GDM1 (cell line): ENCODE measurements at places on chromosomes 2 and 18.

GRCh38 chr18:48453330-48454066 lies 44.3 kb upstream of the ZBTB7C start:
- no peak for DNase-seq

DNA sequence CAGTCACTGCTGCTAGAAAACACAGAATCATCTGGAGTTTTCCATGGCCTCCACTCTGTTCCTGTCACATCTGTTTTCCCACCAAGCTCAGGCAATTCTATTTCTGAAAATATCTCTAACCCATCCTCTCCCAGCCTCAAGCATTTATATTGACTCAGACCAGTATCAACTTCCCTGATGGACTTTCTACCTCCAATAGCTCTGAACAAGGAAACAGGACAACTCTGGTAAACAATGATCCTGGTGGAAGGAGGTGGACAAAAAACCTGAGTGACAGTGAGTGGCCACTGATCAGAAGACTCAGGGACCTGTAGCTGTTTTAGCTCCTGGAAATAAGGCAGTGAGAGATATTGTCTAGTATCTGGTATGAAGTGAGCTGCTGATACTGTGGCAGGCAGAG lies 23.4 kb downstream of the BMP10 start:
- no peak for DNase-seq

- no peak for DNase-seq
Measured at GRCh38 chr2:25077789-25078169, 35.9 kb downstream of the EFR3B start.

DNA sequence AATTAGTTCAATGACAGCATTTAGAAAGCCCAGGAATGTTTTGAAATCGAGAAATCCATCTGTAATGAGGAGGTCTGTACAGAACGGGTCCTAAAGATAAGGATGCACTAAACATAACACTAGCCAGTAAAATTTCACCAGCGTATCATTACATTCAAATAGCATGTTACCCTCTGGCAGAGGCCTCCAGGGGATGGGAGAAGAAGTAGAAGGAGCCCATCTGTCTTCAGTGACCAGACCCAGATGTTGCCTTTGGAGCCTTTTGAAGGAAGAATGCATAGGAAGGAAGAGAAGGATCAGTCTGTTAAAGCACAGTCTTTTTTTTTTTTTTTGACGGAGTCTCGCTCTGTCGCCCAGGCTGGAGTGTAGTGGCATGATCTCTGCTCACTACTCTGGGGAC lies 86.1 kb upstream of the BCL2L11 start:
- no peak for DNase-seq

- no peak for DNase-seq
Measured at GRCh38 chr18:54389143-54389505, 31.4 kb downstream of the C18orf54 start.

DNA sequence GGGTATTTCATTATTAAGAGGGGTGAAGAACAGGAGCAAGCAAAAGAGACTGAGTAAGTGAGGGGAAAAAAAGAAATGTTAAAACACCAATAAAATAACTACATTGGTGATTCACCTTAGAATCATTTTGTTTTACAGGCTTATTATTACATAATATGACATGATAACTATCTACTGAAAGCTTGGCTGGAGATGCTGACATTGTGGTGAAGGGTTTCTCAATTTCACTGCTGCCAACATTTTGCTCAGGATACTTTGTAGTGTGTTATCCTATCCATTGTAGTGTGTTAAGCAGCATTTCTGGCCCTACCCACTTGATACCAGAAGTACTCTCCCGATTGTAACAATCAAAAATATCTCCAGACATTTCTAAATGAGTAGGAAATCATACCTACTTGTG lies 1564.6 kb upstream of the NXPH2 start:
- no peak for DNase-seq

- DNase-seq: no peak
Measured at GRCh38 chr2:119040730-119041129, 98.7 kb downstream of the MARCO start.

DNA sequence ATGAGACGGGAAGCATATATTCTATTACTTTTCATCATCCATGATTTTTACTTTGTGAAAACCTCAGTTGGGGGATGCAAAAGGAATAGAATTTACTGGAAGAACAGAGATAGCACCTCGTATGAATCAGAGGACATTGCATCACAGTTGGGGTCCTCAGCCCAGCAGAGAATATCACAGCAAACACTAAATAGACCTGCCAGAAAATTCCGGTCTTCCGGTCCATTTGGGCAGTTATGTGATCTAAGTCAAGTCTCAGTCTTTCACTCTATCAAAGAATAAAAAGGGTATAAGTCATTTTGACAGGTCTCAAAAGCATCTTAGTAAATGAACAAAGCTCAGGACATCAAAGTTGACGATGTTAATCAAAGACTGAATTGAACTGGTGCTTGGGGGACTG lies 1100.6 kb downstream of the DPP10 start:
- DNase-seq: no peak

GRCh38 chr2:229287823-229288222 lies 16.7 kb upstream of the PID1 start:
- DNase-seq: no peak

GRCh38 chr2:168874368-168875054 lies 15.7 kb downstream of the SPC25 start:
- no peak for DNase-seq

DNA sequence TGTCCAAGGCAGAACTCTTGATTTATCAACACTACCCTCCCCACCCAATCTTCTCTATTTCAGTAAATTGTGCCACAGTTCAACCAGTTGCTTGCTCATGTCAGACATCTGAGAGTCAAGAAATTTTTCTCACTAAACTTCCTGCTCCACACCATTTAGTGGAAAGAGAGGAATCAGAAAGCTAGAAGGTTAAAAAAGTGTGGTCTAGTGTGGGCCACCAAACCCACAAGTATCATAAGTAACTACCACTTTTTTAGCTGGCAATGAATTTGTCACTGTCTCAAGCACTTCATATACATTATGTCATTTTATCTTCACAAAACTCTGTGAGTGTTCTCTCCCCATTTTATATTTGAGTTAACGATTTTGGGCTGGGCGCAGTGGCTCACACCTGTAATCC lies 16.6 kb upstream of the MSTN start:
- DNase-seq: no peak

DNA sequence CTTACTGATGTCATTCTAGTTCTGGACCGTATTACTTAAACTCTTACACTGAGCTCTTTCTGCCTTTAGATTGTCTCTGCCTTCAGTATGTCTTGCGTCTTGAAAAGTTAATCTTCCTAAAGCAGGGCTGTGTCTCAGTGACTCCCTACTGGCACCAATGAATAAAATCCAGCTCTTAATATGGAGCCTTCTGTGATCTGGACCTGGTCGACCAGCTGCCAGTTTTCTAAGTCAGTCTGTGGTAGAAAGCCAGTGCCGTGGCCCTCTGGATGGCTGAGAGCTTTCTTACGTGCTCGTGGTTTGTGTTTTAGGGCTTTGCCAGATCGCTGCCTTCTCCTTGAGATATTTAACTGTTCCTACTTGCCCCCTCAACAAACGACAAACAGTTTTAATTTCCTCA lies 26.8 kb downstream of the ZNF407 start:
- no peak for DNase-seq

GRCh38 chr2:64860276-64860885 lies 128.8 kb upstream of the SLC1A4 start:
- no peak for DNase-seq

- no peak for DNase-seq
Measured at GRCh38 chr2:85994897-85995647, 106.3 kb upstream of the ST3GAL5 start.
